ENCODE measurements at places on chromosomes 7 and 10.

DNA sequence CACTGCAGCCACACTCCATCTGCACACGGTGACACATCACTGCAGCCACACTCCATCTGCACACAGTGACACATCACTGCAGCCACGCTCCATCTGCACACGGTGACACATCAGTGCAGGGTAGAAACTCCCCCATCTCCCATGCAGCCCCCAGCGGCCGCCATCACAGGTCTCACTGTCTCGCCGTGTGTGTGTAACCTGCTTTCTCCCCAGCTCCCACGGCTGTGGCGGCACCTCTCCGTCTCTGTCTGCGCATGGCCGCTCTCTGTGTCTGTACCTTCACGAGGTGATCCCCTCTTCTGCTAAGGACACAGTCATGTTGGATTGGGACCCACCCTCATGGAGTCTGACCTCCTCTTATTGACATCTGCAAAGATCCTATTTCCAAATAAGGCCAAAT is 527.4 kb downstream of the PTPRN2 start:
- DNase-seq: no peak

- no peak for DNase-seq
Observed at GRCh38 chr10:63497321-63497720, 23.9 kb upstream of the REEP3 start.

GRCh38 chr10:86733260-86733671 is 23.2 kb upstream of the BMPR1A start:
- DNase-seq: no peak

- DNase-seq: no peak
Observed at GRCh38 chr7:37947138-37947940, 26.9 kb downstream of the EPDR1 start.

- DNase-seq: no peak
Observed at GRCh38 chr10:32047881-32048280, 8.3 kb downstream of the KIF5B start.

GRCh38 chr10:36393801-36394200 is 731.6 kb upstream of the ANKRD30A start:
- no peak for DNase-seq

- DNase-seq: no peak
Observed at GRCh38 chr7:116327752-116328151, 117.4 kb downstream of the TES start.

GRCh38 chr7:35685781-35686180 is 9.2 kb downstream of the HERPUD2 start:
- no peak for DNase-seq

DNA sequence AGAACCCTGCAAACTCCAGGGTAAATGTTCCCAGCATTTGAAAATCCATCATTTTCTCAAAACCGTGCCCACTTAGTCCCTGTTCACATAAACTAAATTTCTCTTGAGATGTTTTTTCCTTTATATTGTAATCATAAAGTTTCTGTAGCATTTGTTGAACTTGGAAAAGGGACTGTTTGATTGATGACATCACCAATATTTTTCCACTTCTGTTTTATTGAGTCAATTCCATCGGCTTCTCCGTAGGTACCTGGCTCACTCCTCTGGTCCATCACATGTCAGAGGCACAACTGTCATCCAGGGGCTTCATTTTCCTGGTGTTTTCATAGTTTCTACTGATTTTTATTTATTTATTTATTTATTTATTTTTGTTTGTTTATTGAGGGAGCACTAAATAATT is 462.5 kb upstream of the PFKP start:
- no peak for DNase-seq

DNA sequence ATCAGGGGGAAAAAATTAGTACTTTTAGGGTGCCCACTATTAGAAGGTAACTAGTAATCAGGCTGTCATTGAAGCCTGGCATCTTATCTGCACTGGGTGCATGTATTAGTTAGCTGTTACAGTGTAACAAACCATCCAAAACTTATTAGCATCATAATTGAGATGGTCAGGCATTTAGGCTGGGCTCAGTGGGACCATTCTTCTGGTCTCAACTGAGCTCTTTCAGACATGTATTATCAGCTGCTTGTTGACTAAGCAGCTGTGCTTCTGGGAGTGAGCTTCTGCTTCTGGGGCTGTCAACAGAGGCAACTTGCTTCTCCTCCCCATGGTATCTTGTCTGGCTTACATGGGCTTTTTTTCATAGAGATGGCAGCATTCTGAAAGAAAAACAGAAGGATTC is 154.0 kb upstream of the ZNF92 start:
- DNase-seq: no peak

DNA sequence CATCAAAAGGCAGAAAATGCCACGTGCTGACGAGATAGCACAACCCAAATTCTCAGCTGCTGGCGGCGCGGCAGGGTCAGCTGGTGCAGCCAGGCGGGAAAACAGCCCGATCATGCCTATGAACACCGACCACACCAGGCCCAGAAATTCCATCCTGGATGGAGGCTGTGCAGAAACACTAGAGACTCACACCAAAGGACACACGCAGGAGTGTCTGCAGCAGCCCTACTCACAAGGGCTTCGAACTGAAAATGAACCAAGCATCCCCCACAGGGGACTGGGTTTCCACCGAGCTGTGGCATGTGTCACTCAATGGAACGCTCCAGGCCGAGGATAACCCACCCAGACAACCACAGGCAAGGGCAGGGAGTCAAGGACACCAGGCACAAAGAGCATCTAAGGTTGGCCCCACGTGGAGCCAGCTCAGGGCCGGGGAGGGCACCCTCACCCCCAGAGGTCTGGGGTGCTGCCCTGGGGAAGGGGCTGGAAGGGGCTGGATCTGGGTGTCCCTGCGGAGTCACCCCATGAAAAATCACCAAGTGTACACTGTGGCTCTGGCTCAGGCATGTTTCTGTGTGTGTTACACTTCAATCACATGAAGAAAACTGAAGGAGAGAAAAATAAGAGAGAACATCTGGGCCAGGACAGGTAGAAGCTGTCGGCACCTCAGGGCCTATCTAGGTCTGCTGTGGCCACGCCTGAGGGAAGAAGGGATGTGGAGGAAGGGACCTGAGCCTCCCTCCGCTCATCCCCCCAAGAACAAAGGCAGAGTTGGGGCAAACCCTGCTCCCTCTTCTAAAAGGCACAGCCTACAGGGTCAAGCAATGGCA is 33.0 kb downstream of the RASGEF1A start:
- DNase-seq: no peak

DNA sequence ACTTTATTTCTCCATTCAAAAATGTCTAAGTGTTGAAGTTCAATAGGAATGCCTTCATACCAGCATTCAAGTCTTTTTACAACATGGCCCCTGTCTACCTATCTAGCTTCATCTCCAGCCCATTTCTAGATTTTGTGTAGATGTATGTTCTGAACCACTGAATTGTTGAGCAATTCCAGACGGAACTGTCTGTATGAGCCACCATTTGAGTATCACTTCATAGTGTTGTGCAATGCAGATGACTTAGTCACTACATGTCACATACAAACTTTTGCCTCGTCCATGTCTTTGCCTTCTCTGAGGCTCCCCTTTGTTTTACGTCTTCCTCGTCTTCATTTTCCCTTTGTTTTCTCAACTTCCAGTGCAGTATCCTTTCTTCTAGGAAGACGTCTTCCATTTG is 118.1 kb downstream of the INHBA start:
- DNase-seq: no peak

DNA sequence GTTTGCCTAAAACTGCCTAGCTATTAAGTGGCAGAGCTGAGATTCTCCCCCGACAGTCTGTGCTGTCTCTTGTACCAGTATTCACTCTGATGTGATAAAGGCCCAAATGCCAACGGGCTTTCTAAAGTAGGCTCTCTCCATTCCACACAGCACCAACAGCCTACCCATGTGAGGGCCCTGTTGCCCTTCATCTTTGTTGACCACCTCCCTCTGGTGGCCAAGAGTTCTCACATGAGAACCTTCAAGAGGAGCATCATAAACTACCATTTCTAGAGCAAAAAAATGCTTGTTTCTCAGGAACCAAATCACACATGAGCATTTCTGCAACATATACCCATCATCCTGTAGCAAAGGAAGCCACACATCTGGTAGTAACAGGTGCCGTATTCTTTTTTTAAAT is 185.8 kb downstream of the GRM8 start:
- no peak for DNase-seq

GRCh38 chr10:87619705-87620104 is 40.0 kb upstream of the PAPSS2 start:
- DNase-seq: no peak

GRCh38 chr7:130397051-130397757 is 16.9 kb downstream of the CPA1 start:
- DNase-seq: no peak

DNA sequence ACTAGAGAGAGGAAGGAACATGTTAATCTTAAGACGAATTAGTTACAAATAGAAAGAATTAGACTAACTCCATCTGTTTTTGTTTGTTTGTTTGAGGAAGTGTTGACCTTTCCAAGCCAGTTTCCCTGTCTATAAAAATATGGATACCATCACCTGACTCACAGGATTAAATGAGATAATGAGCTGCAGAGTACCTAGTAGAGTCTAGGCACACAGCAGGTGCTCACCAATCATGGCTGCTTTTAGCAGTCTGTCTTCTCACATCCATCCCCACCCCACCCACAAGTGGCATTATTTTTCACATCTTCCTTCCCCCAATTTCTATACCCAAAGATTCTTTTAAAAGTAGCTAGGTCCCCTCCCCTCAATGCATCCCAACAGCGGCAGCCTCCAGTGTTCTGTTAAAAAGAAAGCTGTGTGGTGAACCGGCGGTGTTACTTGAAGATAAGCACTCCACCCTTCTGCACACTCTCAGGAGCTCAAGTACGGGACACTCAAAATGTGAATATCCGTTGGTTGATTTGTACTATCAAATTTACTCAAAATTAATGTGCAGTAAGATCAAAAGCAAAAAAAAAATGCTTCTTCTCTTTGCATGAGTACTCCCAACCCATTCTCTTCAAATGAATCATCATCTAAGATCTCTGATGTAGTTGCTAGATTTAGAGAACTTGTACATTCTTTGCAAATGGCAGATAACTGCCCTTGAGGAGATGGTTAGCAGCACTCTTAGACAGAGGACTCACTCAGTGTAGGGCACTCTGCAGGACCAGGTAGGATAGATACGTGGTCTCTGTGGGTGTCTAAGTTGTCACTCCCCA is 145.4 kb upstream of the ASAH2 start:
- no peak for DNase-seq

- DNase-seq: no peak
Observed at GRCh38 chr10:54691331-54691730, 109.7 kb downstream of the PCDH15 start.

DNA sequence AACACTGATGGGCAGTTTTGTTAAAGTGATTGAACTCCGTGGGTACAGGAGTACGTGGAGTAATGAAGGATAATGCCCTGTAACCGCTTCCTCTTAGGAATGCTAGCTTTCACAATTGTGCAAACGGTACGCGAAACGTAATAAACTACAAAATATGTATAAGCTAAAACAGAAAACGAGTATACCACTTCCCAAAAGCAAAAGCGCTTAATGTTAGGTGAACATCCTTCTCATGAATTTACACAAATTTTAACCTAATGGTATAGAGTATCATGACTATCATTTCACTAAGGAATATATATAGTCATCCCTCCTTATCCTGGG is 395 bp upstream of the ZNF25 start:
- no peak for DNase-seq

GRCh38 chr7:82926477-82926876 is 236.2 kb downstream of the PCLO start:
- no peak for DNase-seq

- no peak for DNase-seq
Observed at GRCh38 chr7:74627661-74628411, 29.7 kb upstream of the GTF2I start.

GRCh38 chr10:79445977-79446757 is 743 bp upstream of the ZCCHC24 start:
- DNase-seq: peak; percentile 43

DNA sequence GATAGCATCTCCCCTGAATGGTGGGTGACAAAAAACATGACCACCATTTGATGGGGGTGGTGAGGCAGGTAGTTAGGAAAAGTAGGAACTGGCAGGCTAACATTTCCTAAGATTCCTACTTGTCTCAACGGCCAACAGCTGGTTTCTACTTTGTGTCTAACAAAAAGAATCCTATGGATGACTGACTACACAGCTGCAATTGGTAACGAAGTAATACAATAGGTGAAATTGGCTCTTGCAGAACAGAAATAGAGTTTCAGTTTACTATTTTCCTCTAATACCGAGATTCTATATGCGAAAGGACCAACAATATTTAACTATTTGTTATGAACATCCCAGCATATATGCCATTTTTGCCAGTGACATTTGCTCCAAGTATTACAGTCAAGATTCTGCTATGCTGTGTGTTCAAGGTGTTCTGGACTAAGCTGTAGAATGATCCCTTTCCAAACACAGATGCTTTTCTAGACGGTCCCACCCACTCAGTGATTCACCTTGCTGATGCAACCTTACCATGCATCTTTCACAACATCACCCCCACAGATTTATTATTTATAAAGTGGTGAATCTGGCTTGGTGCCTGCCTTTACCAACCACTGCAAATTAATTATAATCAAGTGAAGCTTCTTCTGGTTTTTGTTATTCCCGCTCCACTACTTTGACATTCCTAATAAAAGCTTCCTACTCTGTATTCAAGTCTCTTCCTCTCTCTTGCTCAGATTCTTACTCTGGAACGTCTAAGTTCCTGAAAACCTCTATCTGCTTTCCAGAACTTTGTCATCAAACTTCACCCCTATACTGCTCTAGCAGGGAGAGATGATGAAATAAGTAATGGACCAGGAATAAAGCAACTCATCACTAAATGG is 16.8 kb downstream of the BBIP1 start:
- DNase-seq: no peak

GRCh38 chr7:12211711-12212485 is 804 bp downstream of the TMEM106B start:
- no peak for DNase-seq

DNA sequence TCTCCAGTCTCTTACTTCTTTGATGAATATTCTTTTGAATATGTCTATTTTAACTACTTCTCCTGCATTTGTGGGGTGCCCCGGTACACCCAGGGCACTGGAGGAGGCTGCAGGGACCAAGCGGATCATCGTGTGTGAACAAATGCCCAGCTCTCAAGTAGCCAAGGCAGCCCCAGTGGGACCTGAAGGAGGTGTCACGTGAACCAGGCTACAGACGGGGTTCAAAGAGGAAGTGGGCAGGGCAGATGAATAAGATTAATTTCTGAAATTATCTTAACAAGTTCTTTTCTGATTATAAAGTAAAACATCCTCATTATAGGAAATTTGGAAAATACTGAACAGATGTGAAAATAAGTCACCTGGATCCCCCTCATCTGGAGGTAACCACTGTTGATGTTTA is 78.4 kb upstream of the DUSP5 start:
- DNase-seq: no peak

- DNase-seq: no peak
Observed at GRCh38 chr7:22389892-22390291, 32.9 kb upstream of the RAPGEF5 start.

GRCh38 chr7:157309988-157310668 is 26.7 kb upstream of the DNAJB6 start:
- no peak for DNase-seq

- DNase-seq: no peak
Observed at GRCh38 chr10:3340127-3340730, 167.6 kb upstream of the PITRM1 start.

DNA sequence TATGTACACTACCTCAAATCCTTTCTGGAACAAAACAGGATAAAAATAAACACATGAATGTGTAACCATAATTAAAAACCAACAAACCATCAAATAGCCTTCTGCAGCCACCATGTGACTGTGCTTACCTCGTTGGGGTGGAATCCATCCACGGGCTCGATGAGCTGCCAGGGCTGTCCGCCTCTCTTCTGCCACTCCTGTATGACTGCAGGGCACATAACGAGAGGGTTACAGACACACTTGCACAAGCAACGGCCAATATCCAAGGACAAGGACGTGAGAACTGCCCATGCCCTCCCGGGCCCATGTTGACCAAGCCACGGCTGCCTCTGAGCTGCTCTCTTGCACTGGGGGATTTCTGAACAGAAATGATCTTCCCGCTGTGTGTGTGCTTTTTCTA is 132.2 kb downstream of the ANLN start:
- no peak for DNase-seq
